Heart right ventricle (tissue), 16 donors: ENCODE measurements at places on chromosomes 7 and 10. TPM values are rescaled to one million over a fixed set of nuclear protein-coding genes. Genes with fewer than 3 reads are reported as not detected.

The NPC1L1 gene
- 0.13 TPM for total RNA-seq

- DNase-seq, result no peak
Observed at GRCh38 chr7:148962440-148962822, 65.9 kb downstream of the PDIA4 start.

- no peak for DNase-seq
Observed at GRCh38 chr7:29045258-29046086, 87.3 kb upstream of the TRIL start.

DNA sequence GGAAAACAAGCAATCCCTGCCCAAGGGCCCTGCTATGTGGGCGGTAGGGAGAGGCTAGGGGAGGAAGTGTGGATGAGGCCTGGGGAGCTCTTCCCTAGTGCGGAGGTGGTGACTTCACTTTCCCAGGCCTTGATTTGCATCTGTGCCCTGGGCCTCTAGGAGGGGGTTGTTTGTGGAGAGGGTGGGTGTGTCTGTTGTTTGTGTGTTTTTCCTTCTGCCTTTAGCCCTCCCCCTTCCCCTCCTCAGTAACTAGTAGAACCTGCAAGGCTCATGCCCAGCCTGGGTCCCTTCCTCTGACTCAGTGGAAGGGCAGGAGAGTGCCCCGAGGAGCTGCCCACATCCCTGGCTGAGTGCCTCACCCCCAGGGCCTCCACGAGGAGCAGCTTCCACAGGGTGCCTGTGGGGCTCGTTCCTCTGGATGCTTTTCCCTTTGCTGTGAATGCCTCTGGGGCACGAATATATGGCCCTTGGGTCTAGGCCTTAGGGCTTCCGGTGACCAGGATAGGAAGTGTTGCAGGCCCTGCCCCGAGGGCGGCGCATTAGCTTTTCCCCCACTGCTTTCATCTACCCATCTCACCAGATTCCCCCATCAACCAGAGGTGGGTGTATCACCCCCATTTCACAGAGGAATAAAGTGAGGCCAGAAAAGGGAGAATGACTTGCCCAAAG, 89.4 kb upstream of the DUSP5 start:
- no peak for DNase-seq

DNA sequence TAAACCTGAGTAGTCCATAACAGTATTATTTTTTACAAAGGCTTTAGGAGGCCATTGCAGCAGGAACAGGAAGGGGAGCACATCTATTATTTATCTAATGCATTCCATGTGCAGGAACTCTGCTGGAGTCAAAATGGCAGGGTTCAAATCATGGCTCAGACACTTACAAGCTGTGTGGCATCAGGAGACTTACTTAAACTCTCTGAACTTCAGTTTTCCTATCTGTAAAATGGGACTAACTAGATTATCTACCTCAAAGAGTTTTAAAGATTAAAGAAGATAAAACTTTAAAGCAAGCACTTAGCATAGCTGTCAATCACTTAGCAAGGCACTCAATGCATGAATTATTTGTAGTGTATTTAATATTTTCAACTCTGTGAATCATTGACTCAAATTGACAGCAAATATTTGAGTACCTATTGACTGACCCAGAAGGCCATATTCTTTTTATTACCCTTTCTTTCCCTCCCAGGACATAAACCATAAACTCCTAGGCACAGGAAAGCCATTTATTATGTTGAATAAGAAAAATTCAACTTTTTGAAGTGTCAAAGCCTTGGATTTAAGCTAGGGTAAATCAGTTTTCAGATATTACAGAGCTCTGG, 115.8 kb upstream of the FAM204A start:
- no peak for DNase-seq

- no peak for DNase-seq
Observed at GRCh38 chr10:12351447-12351846, 2.1 kb downstream of the CAMK1D start.

DNA sequence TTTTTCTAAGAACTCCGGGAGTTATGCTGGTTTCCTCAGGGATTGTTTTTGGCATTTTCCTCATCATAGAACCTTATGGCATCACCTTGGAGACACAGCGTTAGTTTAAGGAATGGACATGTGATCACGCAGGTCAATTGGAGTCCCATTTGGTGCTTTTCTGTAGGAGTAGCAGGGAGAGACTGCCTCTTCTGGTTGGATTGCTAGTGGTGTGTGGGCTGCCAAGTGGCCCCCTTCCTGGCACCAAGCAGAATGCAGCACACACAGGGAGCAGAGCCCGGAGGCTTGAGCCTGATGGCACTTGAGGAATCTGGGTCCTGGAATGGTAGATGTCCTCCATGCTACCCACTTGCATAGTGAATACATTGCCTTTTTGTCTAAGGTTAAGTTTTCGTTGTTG, 57.9 kb downstream of the SDK1 start:
- DNase-seq, result no peak
